ENCODE measurements at places on chromosomes 12 and 14. TPM values are rescaled to one million over a fixed set of nuclear protein-coding genes. Genes with fewer than 3 reads are reported as not detected.

DNA sequence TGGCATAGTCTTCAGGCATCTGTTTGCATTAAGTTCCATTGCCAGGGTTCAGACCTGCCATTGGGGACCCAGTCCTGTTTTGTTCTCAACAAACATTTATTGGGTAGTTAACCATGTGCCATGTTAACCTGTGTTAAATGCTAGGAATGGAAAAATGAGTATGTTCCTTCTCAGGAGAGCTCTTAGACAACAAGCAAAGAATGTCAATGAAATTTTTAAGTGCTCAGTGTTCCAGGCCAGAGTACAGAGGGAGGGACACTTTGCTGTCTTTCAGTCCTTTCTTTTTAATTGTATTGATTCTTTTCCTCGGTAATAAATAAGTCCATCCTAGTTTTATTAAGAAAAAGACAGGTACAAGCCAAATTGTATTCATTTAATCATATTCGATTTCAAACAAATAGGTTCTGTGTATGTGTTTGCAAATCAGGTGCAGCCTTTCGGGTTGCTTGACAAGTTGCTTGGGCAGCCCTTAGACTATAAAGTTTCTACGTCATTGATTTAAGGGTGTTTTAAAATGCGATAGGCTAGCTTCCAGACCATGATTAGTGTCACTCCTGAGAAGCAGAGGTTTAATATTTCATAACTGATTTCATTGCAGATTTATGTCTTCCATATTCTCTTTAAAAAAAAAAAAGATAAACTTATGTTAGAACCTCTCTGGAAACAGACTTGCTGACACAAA lies 123.1 kb downstream of the DERA start:
- no peak for DNase-seq

- DNase-seq, result no peak
These were observed 1973.0 kb upstream of the FLRT2 start for GRCh38 chr14:83556746-83557453.

DNA sequence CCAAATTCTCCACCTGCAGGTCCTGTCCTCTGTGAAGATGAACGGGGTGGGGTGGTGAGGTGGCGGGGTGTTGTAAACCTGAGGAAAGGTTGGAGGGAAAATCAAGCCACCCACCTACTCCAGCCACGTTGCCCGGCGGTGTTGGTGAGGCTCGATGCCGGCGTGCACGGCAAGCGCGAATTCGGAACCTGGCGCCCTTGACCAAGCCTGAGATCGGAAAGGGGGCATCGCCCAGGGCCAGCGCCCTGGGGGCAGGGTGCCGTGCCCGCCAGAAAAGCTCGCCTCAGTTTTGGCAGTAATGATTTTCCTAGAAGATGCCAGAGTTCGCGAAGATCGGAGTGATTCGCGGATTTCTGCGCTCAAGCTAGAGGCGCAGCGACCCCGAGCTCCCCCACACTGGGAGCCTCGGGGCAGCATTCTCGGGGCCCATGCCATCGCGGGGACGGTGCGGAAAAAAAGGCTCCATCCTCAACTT lies 817 bp downstream of the STXBP6 start:
- DNase-seq, result no peak

DNA sequence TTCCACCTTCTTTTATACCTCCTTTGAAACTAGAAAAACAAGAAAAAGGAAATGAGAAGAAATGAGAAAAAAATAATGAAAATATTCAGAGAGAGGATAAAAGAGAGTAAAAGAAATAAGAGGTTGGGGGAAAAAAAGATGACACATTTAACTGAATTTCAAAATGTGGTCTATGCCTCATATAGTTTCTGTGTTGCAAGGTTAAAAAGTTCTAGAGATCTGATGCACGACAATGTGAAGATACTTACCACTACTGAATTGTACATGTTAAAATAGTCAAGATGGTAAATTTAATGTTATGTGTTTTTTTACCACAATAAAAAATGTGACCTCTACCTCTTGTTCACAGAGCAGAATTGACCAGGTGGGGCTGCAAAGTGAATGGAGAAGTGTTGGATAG lies 314.8 kb upstream of the OR4E1 start:
- no peak for DNase-seq

DNA sequence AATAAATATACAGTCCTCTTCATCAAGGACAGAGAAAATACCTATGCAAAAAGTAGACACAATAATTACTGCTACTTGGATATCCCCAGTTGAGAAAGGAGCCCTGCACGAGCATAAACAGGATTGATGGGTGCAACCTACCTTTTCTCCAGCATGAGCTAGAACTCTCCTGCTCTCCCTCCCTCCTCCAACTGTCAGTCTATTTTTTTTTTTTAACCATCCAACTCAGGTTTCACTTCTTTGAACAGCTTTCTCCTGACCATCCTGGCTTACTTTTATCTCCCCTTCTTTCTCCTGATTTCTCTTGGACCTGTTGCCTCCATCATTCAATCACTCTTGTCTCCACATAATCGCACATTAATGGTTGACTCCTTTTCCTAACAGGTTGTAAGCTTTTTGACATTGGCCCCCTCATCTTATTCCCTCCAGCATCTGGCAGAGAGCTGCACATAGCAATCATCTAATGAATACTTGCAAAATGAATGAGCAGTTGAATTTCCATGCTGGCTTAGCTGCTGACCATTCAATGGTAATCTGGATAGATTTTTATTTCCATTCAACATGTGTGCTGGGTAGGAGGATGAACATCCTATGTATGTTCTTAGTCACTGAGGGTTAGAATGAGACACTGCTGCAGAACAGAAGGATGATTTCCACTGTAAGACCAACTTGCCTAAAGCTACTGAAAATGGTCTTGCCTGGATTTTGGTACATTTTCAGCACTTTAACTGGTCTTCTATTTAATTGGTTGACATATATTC lies 24.4 kb downstream of the MYBPC1 start:
- no peak for DNase-seq

DNA sequence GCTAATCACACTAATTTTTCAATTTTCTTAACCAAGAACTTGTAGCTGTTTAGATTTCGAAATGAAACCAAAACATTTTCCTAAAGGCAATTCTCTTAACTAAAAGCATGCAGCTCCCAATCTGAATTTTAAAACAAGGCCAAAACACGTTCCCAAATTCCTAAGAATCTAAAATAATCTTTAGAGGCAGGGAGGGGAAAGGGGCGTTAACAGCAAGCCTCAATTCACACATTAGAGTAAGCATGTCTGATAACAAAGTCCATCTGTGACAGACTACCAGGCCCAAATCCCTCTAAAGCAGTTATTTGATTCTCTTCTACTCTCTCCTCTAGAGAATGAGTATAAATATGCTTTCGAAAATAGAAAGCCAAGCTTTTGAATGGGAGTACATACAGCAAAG lies 754 bp downstream of the ATG14 start:
- no peak for DNase-seq

GRCh38 chr12:110349096-110349495 lies 54.4 kb downstream of the ANAPC7 start:
- no peak for DNase-seq

DNA sequence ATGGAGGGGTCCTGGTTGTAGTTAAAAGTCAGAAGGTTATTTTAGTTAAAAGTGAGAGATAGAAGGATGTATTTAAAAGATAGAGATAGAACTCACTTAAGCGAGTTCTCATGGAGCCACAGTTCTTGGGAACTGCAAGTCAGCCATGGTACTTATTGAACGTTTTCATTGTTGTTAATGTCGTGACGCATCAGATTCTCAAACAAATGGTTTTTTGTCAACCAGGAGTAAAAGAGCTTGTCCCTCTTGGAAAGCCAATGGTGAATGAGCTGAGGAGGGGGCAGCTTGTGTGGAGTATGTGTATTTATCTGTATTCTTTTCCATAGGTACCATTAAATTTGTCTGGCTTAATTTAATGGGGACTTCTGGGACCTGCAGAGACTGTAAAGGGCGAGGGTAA lies 68.6 kb downstream of the FIGNL2 start:
- DNase-seq, result no peak

DNA sequence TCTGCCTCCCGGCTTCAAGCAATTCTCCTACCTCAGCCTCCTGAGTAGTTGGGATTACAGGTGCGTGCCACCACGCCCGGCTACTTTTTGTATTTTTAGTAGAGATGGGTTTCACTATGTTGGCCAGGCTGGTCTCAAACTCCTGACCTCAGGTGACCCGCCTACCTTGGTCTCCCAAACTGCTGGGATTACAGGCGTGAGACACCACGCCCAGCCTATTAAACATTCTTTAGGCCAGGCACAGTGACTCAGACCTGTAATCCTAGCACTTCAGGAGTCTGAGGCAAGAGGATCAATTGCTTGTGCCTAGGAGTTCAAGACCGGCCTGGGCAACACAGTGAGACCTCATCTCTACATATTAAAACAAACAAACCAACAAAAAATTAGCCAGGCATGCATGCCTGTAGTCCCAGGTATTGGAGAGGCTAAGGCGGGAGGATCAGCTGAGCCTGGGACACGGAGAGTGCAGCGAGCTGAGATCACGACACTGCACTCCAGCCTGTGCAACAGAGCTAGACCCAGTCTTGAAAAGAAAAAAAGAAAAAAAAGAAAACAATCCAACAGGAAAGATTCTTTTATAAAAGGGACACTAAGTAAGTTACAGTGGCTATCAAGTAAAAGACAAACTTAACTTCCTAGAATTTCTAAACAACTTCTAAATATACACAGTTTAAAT lies 70.2 kb downstream of the HECTD1 start:
- peak; percentile 10 for DNase-seq

CLEC4C gene
- total RNA-seq, result not detected

DNA sequence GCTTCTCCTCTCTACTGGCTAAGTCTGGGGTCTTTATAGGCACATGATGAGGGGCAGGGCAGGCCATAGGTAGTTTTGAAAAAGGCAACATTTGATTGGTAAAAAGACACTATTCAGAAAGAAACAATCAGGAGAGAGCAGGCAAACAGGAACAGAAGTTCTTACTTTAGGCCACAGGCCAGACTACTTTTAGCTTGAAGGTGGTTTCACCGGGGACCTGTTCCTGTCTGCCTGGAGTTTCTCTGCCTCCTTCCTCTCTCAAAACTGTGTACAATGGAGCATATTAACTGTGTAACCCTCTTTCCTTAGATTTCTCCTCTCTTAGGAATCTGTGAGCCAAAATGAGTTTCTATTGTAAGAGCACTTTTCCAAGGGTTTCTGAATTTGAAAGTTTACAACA lies 167.9 kb upstream of the AVPR1A start:
- DNase-seq, result no peak

GRCh38 chr12:121472150-121472905 lies 72.4 kb downstream of the RNF34 start:
- no peak for DNase-seq

- DNase-seq, result no peak
These were observed 180.3 kb downstream of the IPO8 start for GRCh38 chr12:30515351-30515750.

NFATC4 gene
- 9.0 TPM for total RNA-seq

DNA sequence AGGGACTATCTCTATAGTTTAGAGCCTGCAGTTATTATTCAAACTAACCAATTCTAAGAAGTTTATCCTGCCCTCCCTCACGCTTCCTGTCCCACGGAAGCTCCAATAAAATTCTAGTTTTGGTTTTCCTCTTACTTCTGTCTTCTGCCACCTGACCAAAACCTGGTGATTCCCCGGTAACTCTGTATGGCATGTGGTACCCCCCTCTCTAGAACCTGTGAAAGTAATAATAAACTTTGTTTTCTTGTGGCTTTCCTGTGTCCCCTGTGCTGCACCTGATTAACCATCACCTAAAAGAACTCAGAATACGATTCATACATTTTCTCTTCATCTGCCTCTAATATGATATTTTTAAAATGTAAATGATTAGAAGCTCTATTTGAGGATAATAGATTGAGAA lies 379.8 kb downstream of the APAF1 start:
- DNase-seq, result no peak

- DNase-seq, result no peak
These were observed 19.4 kb upstream of the FIGNL2 start for GRCh38 chr12:51867796-51868428.

DNA sequence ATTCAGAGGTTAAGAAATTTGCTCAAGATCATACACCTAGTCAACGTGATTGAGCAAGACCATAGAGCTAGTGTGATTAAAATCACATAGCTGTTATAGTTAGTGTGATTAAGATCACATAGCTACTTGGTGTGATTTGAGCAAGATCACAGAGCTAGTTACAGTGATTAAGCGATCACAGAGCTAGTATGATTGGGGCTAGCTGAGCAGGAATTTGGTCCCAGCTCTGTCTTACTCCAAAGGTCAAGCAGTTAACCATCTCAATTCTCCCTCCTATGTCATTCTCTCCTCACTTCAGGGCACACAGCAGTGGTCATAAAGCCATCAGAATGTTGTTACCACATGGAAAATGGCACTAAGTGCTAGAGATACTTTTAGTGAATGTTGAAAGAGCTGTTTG lies 158.2 kb downstream of the SPTSSA start:
- no peak for DNase-seq

- DNase-seq, result peak; percentile 21
These were observed 39.9 kb downstream of the MAX start for GRCh38 chr14:65062096-65063075.

- DNase-seq, result no peak
These were observed 76.7 kb downstream of the NKX2-1 start for GRCh38 chr14:36443374-36443773.

KIF5A gene
- 1.3 TPM for total RNA-seq

DPPA3 gene
- total RNA-seq, result not detected

KCNJ8 gene
- total RNA-seq, result not detected

GRCh38 chr12:52324153-52324444 lies 2.9 kb upstream of the KRT83 start:
- DNase-seq, result no peak

- DNase-seq, result no peak
These were observed at the start of gene AICDA for GRCh38 chr12:8612629-8613028. AICDA (minus strand) TSS chr12:8612859; CDS start chr12:8612767, 92 bp downstream.

PRKAG1 gene
- total RNA-seq, result 56.7 TPM

AICDA gene
- not detected for total RNA-seq

PROX2 gene
- total RNA-seq, result not detected

- no peak for DNase-seq
These were observed 199.8 kb downstream of the ALG10B start for GRCh38 chr12:38516418-38516817.

DNA sequence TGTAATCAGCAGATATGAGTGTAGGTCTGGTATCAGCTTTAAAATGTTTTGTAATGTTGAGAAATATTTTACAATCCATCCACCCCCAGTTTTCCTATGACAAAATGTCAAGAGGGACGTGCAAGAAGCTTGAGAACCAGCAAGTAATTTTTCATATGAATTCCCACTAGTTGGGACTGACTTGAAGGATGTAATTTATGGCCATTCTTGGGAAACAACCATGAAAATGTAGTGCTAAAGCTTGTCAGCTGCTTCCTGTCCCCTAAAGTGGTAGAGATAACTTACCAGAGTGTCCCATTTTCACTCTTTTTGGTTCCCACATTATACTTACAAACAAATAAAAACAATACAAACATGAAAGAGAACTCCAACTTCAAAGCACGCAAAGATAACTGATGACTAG lies 63.9 kb downstream of the RERG start:
- DNase-seq, result no peak

GRCh38 chr12:64743206-64743605 lies 16.0 kb downstream of the GNS start:
- DNase-seq, result no peak

TMPRSS12 gene
- not detected for total RNA-seq

DNA sequence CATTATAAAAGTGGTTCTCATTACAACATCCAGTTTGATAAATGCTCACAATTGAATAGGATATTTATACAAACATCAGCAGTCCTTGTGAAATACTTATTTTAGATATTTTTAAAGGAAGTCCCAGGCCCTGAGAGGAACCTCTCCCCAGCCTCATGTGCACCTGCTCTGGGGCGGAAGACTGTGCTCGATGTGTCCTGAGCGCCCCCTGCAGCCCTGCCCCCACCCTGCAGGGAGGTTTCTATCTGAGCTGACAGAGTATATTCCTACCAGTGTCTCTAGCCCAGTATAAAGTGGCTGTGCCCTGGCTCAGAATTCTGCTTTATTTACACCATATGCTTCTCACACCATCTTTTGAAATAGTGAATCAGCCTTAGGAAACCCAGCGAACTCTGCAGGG lies 1349.1 kb downstream of the TMEM121 start:
- DNase-seq, result no peak

GALNT6 gene
- total RNA-seq, result 4.4 TPM
